Non-pigmented ciliary epithelial cell (primary cell): ENCODE measurements at places on chromosomes 3 and 15.

DNA sequence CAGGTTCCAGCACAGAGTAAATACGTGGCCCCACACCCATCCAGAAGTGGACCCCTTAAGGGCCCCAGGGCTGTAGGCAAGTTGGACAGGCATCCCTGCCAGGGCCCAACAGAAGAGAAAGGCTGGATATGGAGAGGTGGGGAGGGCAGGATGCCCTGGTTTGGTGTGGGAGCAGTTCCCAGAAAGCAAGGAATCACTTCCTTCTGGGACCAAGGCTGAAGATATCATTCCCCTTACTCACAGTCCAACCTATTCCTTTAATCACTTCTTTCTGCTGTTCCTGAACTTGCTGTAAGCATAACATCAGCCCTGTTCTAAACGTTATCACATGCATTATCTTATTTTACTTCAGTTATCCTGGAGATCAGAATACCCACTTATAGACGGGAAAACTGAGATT is 6.1 kb upstream of the MESP2 start:
- DNase-seq = no peak

DNA sequence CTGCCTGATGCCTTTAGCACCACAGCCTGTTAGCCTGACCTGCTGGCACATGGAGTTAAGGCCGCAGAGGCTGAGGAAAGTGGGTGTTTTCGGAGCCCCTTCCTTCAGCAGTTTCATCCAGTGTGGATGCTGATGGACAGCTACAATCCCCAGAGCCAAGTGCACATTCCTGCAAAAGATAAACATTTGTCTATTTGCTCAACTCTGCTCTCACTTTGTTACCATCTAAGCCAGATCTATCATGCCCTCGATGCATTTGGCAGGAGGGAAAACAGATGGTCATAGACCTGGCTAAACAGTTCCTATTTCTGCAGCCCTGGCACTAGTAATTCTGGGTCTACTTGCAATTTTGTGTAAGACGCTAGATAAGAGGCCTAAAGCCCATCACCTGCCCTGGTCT is 312.9 kb upstream of the RASGRP1 start:
- DNase-seq = no peak

GRCh38 chr3:23435318-23435717 is 232.2 kb downstream of the UBE2E2 start:
- no peak for DNase-seq

DNA sequence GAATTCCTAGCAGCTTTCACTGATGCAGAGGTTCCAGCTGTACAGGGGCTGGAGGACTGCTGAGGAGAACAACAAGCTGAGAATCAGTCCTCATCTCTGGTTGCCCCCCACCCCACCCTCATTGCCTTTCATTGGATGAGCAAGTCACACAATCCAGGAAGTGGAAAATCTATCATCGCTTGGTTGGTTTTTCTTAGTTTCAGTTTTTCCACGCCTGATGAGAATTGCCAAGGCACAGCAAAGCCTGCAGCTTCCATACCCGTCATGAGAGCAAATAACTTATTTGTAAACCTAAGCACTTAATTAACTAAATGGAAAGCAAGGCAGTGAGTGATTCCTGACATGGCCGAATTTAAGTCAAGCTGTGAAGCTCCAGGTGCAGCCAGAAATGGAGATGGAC is 21.4 kb upstream of the LIPC start:
- no peak for DNase-seq

GRCh38 chr15:77633913-77634265 is 1.2 kb upstream of the LINGO1 start:
- DNase-seq = no peak

GRCh38 chr3:144380849-144381248 is 409.2 kb downstream of the DIPK2A start:
- DNase-seq = no peak
